ENCODE measurements at places on chromosomes 7 and 10.

DNA sequence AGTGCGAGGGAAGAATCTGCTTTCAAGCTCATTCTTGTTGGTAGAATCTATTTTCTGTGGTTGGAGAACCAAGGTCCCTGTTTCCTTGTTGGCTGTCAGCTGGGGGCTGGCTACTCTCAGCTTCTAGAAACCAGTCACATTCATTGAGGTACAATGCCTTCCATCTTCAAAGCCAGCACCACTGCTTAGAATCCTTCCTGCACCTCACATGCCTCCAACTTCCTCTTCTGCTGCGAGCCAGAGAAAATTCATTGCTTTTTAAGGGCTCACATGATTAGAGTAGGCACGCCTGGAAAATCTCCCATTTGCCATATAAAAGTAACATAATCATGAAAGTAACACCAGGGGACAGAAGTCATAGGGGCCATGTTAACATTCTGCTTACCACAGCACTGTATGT, 28.7 kb downstream of the TES start:
- no peak for DNase-seq

GRCh38 chr7:39589323-39590111, 23.3 kb downstream of the YAE1 start:
- DNase-seq: peak; percentile 88

DNA sequence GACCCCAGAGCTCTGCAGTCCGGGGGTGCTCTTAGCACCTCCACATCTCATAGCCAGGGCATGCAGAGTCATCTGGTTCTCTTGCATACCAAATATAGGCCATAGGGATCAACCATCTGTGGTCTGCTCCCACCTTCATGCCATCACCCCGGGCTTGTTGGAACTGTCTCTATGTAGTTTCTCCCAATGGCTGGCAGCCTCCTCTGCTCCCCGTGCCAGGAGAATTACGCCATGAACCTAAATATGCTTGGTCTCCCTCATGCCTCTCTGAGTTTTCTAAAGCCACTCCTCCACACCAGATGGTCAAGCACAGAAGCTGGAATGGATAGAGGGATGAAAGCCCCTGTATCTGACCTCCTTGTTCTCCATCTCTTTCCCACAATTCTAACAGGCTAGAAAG, 302.6 kb upstream of the MYO3A start:
- DNase-seq: no peak

- DNase-seq: no peak
These were observed 9.4 kb upstream of the PGAM1 start for GRCh38 chr10:97416565-97416964.

DNA sequence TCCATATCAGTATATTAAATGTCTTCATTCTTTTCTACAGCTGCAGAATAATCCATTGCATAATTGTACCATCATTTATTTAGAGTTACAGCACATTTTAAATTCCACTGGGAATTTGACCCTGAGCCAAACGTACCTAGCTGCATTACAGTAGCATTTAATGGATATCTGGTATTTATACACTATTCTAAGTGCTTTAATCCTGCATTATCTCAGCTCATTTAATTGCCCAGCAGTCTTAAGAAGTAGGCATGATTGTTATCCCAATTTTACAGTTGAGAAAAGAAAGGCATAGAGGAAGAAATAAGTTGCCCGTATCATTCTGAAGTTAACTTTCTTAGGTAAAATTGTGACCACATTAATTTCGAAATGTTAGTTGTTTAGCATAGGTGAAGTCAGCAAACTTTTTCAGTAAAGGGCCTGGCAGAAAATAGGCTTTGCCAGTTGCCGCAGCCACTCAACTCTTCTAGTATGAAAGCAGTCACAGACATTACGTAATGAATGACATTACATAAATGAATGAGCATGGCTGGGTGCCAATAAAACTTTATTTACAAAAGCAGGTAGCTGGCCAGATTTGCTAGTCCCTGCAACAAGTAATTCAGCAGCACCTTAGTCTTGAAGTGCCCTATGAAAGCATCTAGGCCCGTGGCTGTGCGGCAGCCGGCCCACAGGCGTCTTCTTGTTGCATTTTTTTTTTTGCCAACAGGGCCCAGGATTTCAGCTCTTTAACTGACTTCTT, 30.0 kb downstream of the GUSB start:
- no peak for DNase-seq

- no peak for DNase-seq
These were observed 768.8 kb downstream of the GRM8 start for GRCh38 chr7:126483972-126484371.

DNA sequence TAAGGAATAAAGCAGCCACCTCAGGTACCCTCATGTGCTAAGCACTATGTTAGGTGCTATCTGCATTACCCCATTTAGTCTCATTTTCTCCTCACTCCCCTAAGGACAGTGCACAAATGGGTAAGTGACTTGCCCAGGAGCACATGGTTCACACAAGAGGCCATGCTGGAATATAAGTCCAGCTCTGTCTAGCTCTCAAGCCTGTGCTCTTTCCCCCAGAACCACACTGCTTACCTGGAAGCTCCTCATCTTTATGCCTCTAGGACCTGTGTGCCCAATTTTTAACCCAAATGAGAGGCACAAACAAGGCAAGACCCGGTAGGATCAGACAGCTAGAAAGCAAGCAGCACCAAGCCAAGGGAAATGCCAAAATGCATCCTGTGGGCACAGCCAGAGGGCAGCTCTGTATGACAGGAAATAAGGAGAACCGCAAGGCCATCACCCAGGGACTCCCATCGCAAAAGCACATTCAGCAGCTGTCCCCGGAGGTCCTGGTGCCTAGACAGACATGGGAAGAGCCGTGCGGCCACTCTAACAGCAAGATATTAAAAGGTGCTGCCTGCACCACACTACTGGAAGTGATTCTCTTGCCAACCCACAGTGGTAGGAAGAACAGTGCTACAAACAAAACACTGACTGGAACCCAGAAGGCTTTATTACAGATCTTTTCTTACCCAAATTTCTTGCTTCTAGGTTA, 88.1 kb downstream of the GSAP start:
- DNase-seq: no peak

Measured in AG10803 (cell line).